ENCODE measurements at places on chromosomes 1 and 21.

- peak; percentile 79 for DNase-seq
Observed at GRCh38 chr1:179369751-179370341, 4.1 kb downstream of the AXDND1 start.

DNA sequence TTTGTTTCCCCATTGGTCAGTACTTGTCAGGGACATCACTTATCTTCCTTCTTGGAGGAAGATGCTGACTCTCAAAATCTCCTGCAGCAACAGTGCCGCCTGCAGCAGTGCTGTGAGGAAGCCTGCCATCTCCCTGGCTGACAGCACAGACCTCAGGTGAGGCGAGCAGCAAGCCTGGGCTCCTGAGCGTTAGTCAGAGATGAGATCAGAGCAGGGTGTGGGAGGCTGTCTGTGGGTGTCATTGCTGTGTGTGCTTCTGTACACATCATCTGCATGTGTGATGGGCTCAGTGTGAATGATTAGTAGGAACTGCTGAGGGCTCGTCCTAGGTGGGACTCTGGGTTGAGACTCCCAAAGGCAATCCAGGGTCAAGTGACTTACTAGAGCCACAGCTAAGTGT lies 6.1 kb downstream of the STRIP1 start:
- no peak for DNase-seq

GRCh38 chr1:171800342-171800741 lies 18.9 kb downstream of the METTL13 start:
- DNase-seq: no peak

- no peak for DNase-seq
Observed at GRCh38 chr1:222081859-222082258, 340.0 kb upstream of the DUSP10 start.

- DNase-seq: no peak
Observed at GRCh38 chr1:44103270-44104131, 15.1 kb upstream of the KLF17 start.

- DNase-seq: no peak
Observed at GRCh38 chr1:56065729-56066128, 513.6 kb downstream of the PLPP3 start.
